ENCODE measurements at places on chromosomes 3 and 15.
A peak's percentile ranks its signal among the peaks of the same experiment; 100 is the strongest.

DNA sequence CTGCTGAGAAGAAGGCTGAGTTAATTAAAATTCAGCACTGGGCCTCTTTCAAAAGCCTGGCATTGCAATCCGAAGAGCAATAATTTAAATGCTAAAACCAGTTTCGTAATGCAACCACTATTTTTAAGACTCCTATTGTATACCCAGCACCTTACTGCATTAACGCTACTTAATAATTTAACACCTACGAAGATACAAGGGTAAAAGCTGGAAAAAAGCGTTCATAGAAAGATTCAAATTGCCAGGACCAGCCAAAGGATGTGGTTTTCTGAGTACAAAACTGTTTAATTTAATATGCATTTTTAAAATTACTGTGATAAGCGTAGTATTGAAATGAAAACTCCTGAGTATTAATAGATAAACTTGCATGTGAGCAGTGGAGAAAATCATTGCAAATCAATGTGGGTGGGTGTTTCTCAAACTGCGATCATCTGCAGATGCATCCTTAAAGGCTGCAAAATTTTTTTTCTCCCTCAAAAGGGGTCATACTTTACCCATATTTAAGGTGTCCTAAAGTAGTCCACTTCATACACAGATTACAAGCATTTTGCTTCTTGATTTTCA is 12.9 kb upstream of the RASGRP1 start:
- no peak for DNase-seq

GRCh38 chr15:89303986-89304385 is 30.6 kb downstream of the POLG start:
- DNase-seq, result no peak

- no peak for DNase-seq
Observed at GRCh38 chr15:74857082-74857655, 14.2 kb upstream of the ULK3 start.

- no peak for DNase-seq
Observed at GRCh38 chr3:67361770-67362169, 292.6 kb downstream of the SUCLG2 start.

GRCh38 chr15:79037848-79038247 is 52.7 kb downstream of the RASGRF1 start:
- DNase-seq, result no peak

GRCh38 chr3:196117809-196118208 is 35.9 kb upstream of the TFRC start:
- no peak for DNase-seq

GRCh38 chr15:39881790-39882189 is 38.3 kb downstream of the GPR176 start:
- no peak for DNase-seq

- no peak for DNase-seq
Observed at GRCh38 chr3:68891280-68891943, 40.9 kb downstream of the TAFA4 start.

- DNase-seq, result no peak
Observed at GRCh38 chr15:70765504-70766281, 2.3 kb upstream of the UACA start.

GRCh38 chr3:17885986-17886385 is 143.6 kb upstream of the TBC1D5 start:
- DNase-seq, result no peak

DNA sequence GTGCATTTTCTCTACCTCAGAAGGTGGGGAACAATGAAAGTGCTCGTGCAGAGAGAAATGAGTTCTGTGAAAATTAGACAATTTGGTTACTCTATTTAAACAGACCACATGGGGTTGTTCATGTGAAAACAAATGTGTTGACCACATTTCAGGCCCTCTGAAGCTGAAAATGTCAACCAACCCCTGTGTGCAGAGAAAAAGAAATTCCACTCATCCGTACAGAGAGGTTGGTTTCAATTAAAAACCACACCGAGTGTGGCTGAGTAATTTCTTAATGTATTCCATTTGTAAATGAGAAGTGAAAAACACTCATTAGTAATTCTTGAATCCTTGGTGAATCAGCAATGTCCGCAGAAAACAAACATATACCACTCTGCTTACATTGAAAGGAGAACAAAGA is 46.9 kb upstream of the SLC7A14 start:
- DNase-seq, result no peak

- DNase-seq, result no peak
Observed at GRCh38 chr3:72492240-72492639, 356.0 kb downstream of the SHQ1 start.

- DNase-seq, result no peak
Observed at GRCh38 chr15:63605816-63606215, 8.6 kb downstream of the FBXL22 start.

GRCh38 chr15:85412956-85413854 is 32.8 kb downstream of the AKAP13 start:
- DNase-seq, result no peak

GRCh38 chr3:30679045-30679444 is 72.6 kb downstream of the TGFBR2 start:
- no peak for DNase-seq

GRCh38 chr15:52214553-52214952 is 23.4 kb upstream of the GNB5 start:
- no peak for DNase-seq

DNA sequence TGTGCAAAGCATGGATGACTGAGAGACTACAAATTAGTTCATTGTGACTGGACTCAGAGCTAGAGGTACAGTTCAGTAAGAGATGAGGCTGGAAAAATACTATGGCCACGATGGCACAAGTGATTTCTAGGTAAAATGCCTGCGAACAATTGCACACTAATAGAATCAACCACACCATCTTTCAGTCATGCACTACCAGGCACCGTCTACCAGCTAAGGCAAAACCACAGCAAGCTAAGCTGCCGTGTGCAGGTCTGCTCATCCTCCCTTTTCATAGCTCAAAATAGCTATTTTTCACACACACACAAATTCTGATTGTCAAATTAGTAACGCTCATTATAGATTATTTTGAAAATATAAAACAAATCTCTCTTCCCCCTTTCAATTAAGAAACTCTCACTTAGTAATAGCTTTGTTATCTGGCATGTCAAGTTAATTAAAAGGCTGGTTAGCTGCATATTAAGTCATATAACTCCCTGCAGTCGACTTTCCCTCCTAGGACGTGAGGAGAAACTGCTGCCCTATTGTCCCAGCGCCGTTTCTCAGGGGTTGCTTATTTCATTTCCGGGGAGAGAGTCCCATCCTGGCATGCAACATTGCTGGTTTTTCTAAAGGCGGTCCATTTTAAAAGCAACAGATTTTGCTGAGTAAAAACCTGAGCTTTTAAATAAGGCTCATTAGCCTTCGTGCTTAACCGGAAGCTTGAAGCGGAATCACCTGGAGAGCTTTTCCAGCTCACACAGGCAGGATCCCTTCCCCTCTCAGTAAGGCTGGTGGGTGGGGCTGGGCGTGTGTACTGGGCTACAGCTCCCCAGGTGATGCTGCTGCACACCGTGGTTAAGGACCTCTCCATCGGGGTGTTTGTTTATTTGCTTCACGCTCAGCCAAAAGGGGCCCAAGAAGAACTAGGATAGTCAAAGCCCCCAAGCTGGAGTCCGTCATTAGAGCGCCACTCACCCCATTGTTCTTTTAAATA is 16.9 kb upstream of the MEX3B start:
- no peak for DNase-seq

DNA sequence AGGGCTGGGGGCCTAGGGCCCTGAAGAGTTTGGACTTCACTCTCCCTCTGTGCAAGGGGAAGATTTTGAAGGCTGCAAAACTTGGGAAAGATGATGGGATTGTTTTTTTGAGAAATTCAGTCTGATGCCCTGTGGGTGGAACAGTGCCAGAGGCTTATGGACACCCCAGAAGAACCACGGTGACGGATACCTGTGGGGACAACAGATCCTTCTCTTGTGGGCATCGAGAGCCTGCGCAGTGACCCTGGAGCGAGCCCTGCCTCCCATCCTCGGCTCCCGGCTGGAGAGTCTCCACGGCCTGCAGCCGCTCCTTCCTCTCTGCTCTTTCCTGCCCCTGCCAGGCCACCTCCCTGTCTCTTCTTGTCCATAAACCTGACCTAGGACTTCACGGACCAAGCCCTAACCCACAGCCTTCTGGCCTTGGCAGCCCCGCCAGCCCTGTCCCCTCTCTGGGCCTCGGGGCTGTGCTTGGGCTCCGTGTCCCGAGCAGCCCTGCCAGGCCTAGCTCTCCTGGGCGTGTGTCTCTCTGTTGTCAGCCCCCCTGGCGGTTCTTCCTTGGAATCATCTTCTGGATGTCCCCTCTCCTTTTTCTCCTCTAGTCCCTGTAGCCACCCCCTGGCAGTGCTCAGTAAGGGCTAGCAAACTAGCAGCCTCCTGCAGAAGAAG is 98.4 kb downstream of the VGLL4 start:
- DNase-seq, result no peak

GRCh38 chr3:4492208-4493013 is 737 bp upstream of the ITPR1 start:
- DNase-seq, result no peak

DNA sequence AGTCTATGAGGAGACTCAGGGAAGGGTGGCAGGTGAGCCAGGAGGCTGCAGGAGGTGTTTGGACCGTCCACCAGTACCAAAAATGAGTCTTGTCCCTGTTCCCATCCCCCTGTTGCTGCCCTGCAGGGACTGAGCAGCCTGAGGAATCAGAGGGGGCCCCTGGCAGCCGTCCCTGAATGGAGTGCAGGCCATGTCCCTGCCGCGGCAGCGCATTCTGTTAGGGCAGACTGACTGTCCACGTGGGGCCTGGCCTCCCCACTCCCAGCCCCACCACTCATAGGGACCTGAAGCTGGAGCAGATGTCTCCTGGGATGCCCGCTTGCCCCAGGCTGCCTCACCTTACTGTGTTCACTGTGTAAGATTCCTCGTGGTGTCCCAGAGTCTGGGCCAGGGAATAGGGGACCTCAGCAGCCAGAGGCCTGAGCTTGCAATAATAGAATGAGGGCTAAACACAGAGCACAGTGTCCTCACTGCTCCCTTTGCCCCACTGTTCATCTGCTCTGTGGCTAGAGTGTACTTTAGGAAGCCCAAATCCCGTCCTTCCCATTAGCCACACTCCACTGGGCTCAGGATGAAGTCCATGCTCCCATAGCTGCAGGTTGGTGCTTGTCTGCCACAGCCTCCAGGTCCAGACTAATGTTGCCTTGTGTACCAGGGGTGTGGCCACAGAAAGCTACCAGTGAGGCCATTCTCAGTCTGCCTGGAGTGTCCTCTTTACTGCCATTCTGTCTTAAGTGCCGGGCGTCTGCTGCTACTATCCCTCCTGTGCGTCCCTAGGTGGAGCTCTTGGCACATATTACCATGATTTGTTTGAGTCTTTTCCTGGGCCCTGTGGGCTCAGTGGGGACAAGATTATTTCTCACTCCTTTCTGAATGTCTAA is 63.2 kb downstream of the HCN4 start:
- peak; percentile 41 for DNase-seq

DNA sequence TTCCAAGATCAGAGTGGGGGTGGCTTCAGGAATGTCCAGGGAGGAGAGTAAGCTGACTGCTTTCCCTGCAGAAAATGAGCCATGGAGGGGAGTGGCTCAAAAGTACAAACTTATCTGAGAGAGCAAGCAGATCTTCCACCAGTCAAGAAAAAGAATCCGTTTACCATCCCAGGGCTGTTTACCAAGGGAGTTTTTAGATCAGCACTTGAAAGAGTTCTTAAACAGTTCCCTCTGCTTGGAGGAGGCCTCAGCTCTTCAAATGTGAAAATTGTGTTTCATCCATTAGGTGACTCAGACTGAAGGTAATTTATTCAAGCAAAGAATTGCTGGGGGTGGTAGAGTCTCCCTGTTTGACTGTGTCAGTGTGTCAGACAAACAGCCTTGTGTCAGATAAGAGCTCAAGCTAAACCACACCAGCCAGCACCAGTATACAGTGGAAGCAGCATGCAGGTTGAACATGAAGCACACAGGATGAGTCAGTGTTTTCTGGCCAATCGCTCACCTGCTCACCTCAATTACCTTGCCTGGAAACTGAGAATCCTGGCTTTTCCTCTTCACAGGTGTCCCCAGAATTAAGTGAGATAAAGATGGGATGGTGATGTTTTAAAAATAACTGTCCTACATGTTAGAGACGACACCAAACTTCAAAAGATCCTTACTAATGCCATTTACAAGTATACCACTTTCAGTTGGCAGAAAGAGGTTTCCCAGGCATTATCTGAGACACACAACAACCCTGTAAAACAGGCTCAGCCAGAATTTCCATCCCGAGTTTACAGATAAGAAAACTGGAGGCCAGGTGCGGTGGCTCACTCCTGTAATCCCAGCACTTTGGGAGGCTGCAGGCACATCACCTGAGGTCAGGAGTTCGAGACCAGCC is 21.7 kb downstream of the SH3BP5 start:
- no peak for DNase-seq

DNA sequence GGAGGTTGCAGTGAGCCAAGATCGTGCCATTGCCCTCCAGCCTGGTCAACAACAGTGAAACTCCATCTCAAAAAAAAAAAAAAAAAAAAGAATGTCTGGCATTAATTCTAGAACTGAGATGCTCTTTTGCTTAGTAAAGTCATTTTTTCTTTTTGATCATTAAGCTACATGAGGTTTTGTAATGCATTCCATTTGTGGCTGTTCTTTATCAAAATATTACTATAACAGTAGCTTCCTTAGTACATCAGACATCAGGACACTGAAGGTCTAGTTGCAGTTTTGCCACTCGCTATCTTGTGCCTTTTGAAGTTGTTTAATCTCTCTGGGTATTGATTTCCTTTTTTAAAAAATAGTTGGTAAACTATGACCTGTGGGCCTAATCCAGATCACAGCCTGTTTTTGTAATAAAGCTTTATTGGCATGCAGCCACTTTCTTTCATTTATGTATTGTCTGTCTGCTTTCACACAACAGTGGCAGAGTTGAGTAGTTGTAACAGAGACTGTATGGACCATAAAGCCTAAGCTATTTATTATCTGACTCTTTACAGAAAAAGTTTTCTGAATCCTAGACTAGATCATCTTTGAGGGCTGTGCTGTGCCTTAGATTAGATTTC is 76.6 kb downstream of the SLC25A26 start:
- no peak for DNase-seq

DNA sequence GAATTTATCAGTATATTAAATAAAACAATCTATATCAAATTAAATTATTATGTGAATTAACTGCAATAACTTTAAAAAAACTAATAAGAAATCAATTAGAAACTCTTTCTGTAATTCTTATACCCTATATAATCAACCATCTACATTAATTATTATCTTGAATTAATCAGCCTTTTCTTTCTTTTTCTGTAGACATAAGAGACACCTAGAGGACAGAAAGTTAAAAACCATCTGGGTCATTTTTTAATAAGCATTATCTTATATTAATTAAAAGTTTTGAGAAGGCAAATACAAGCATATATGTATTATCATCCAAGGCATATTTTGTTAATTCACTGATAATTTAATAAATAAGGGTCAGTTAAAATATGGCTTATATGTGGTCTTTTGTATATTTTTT is 24.2 kb upstream of the SLC25A26 start:
- DNase-seq, result no peak

GRCh38 chr15:75237316-75237982 is 20.7 kb upstream of the GOLGA6C start:
- no peak for DNase-seq

- DNase-seq, result no peak
Observed at GRCh38 chr3:159770998-159771397, 217.6 kb upstream of the IL12A start.

GRCh38 chr3:19702416-19703078 is 231.5 kb downstream of the EFHB start:
- no peak for DNase-seq

All from NCI-H1694 (cell line).